NCI-H1092 (cell line): ENCODE measurements at places on chromosomes 13 and 19.

GRCh38 chr13:27631665-27632064 is 10.0 kb downstream of the POLR1D start:
- DNase-seq: no peak

DNA sequence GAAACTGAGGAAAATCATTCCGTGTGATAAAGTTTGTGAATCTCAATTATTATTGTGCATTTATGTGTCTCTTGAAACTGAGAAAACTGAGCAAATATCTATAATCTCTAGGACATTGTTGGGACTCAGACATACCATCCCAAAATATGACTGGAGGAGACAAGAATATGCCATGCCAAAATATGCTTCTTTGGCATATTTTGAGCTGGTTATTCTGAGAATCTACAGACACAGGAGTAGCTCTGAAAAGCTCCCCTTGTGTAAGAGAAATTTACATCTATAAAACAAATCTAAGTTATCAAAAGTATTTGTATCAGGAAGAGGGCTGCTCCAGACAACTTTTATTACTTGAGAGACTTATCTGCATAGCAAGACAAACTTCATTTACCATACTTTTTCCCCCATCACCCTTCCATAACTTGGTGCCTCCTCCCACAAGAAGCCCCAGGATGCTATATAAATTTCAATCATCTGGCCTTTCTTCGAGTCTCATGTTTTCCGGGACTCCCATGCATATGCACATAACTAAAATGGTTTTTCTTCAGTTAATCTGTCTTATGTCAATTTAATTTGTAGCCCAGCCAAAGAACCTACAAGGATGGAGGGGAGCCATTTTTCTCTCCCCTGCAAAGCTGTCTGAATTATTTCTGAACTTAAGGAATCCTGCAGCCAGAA is 28.6 kb upstream of the NDFIP2 start:
- DNase-seq: no peak

DNA sequence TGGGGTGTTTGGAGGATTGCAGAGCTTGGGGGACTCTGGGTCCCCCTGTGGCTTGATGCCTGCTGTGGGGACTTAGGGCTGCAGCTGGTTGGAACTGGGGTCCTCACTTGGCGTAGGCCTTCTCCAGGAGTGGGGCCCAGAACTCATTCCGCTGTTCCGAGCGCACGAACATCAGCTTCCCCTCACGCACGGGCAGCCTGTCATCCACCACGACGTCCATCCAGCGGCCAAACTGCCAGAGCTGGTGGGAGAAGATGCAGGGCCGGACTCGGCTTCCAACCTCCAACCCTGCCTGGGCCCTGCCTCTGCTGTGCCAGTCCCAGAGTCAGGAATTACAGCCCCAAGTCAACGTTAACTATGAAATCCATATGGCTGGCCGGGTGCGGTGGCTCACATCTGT is 2.6 kb downstream of the CAPN12 start:
- no peak for DNase-seq

DNA sequence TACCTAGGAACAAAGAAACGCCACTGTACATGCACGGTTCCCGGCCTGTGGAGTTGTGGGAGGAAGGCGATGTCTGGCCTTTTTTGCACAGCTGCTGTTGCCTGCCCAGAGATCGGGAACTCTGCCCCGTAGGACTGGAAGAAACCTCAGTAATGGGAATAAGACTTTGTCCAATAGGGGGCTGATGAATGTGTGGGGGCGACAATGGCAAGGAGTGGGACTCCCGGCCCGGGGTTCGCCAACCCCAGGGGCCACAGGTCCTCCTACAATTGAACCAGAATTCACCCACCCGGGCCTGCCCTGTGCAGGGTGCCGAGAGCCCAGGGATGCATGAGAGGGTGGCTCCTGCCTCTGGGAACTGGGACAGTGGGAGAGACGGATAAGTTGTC is 2.0 kb upstream of the CEBPA start:
- no peak for DNase-seq

GRCh38 chr19:55189403-55189835 is 9.3 kb upstream of the SYT5 start:
- DNase-seq: no peak

- DNase-seq: no peak
These were observed 3.5 kb downstream of the SSBP4 start for GRCh38 chr19:18422530-18423191.

DNA sequence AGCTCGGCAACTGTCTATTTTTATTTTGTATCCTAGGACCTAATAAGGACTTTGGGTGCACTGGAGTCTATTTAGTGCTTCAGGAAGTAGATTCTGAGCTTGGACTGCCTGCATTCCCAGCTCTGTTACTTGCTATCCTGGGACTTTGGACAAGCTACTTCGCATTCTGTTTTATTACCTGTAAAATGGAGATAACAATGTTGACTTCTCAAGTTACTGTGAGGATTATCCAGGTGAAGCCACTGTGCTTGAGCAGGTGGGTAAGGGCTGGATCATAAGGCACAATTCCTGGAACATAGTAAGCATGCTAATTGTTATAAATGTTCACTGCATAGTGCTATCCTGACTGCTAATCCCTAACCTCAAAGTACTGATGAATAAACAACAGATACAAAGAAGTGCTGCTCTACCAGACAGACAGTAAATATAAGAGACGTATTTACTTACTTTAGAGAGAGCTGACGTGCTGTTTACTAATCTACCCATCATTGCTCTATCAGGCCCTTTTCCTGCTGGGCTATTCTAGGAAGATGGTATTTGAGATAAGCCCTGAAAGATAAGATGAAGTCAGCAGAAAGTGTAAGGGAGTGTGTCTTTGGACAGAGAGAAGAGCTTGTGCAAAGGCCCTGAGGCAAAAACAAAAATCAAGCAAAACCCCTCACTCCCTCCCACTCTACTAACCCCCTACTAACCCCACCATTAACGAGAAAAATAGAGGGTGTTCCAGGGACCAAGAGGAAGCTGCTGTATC is 50.8 kb upstream of the FLT1 start:
- no peak for DNase-seq

- no peak for DNase-seq
These were observed 261 bp downstream of the PRKD2 start for GRCh38 chr19:46716672-46717033.

GRCh38 chr19:12886651-12886968 is 391 bp downstream of the KLF1 start:
- DNase-seq: no peak

DNA sequence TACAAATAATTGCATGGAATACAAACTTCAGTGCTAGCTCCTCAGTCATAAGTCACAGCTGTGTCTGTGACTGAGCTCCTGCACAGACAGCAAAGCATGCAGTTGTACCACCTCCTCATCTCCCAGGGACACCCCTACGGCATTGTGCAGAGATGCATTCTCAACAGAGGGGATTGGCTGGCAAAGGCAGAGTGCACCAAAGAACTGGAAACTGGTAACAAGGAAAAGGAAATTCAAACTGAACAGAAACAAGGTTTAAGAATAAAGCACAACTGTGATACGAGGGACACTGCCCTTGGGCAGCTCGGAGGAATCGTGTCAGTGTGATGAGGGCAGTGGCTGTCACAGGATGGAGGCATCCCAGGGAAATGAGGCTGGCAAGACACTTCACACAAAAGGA is 126.1 kb upstream of the SOX1 start:
- no peak for DNase-seq

DNA sequence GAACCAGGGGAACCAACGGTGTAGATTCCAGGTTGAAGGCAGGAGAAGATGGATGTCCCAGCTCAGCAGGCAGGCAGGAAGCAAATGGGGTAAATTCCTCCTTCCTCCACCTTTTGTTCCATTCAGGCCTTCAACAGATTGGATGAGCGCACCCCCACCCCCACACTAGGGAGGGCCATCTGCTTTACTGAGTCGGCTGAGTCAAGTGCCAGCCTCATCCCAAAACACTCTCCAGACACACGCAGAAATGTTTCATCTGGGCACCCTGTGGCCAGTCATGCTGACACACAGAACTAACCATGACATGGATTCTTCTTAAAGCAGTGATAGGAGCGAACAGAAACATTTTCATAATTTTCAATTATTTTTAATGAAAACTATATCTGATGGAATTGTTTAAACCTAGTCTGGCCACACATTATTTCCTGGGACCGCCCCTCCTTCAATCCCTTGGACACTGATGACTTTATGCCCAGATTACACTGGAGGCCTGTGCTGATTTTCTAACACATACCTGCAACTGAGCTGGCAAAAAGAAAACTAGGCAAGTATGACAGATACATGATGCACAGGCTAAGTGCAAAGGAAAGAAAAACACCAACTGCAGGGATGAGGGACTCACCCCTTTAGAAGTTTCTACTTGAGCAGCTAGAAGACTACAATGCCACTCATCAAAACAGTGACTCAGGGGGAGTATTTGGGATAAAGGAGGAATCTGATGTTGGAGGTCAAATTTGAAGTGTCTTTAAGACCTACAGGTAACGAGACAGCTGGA is 154.2 kb downstream of the TNFRSF19 start:
- DNase-seq: no peak

GRCh38 chr13:99624936-99625540 is 123.8 kb downstream of the TM9SF2 start:
- no peak for DNase-seq
